ENCODE measurements at places on chromosomes 1 and 21.

GRCh38 chr1:27026621-27027574 lies 14.2 kb upstream of the TENT5B start:
- DNase-seq = no peak

- no peak for DNase-seq
Observed at GRCh38 chr1:245166471-245166885, 11.7 kb downstream of the KIF26B start.

GRCh38 chr1:172699695-172700227 lies 40.9 kb downstream of the FASLG start:
- DNase-seq = no peak

DNA sequence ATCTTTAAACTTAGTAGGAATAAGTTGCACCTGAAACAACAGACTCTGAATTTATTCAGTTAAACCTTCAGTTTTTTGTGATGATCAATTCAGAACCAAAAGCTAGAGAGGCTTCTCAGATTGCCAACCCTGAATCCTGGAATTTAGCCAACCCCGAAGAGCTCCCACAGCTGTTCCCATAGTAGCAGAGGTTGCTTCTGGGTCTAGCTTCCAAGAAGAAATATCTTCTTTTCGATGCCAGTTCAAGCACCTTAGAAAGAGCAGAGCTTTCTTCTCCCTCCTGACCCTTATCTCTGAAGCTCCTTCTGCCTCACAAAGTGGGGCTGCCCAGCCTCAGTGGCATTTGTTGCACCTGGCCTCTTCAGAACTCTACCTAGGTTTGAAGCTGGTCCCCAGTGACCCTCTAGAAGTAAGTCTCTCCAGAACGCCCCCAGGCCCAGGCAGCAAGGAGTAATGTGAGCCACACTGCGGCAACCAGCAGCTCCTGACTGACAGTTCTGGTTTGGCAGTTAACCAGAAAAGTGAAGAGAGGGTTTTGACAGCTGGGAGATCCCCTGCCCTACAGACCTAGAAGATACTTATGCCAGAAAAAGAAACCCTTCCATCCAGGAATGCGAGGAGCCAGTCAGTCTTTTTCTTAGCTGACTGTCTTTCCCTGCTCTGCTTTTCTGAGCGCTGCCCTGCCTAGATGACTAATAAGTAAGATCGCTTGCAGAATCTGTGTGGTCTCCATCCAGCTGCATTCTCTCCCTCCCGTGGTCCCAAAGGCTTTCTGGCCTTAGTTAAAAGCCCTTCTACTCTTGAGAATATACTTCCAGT lies 165.9 kb downstream of the ADGRL4 start:
- DNase-seq = no peak

DNA sequence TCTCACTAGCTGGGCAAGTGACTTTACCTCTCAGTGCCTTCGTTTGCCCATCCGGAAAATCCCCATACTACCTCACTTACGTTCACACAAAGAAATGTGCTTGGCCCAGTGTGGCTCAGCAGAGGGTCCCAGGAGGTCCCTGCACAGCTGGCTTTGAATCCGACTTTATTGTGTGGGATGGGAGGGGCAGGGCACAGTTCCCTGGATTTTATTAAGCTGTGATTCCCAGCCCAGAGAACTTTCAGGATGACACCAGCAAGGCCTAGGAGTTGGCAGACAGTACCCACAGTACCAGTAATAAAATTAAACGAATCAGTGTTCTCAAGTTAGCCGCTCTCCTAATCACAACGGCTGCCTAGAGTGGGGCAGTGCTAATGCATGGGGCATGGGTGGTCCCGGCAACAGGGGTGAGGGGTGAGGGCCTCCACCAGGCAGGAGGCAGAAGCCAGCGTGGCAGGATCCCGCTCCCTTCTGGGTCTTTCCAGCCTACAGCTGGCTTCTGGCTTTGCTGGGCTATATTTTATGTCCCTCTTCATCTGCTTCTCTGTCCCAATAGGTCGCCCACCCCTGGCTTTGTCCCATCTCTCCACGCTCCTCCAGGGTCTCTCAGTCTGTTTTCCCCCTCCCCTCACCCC lies 74.9 kb downstream of the VWA5B1 start:
- no peak for DNase-seq

DNA sequence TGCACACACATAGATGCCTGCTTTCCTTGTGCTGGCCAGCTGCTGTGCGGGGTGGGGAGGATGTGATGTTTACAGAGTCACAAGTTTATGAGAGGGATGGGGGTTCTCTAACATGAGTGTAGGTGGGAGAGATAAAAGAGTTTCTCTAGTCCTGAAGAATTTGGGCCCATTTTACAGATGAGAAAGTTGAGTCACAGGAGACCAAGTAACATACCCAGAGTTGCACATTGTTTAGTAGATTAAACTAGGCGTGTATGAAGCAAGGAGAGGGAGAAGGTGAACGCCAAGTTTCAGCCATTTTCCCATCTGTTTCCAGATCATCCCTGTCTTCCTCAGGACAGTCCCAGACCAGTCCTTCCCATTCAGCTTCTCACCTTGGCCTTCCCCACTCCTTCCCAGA lies 126.7 kb downstream of the EPHB2 start:
- DNase-seq = no peak

GRCh38 chr1:215005078-215005477 lies 77.5 kb upstream of the KCNK2 start:
- DNase-seq = no peak

DNA sequence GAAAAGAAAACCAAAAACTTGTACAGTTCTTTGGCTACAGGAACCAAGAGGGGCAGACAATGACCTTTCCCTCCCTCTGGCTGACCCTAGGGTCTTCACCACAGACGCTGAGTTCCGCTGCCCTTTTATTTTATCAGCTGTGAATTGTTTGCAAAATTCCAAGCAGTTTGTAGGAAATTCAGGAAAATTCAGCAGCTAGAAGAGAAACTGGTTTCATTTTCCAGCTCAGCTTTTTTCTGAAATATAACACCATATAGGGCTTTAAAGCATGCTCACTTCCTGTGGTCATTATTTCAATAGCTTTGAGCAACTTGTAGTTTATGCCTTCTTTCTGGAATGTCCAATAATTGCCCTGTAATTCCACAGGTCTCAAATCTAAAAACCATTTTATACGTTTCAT lies 5.5 kb upstream of the PIK3R3 start:
- no peak for DNase-seq

DNA sequence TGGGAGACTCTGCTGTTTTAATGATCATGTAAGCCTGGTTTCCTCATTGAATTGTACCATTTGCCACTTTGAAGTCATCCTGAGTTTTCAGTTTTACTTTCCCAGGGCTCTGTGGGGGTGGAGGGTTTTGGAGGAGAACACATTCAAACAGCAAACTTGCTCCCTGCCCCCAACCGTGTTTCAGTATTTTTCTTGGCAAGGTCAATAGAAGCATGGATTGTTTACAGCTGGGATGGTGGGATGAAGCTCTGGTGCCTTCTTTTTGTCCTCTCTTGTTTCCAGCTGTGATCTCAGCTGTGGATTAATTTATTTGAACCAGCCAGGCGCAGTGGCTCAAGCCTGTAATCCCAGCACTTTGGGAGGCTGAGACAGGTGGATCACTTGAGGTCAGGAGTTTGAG lies 54.3 kb upstream of the SERBP1 start:
- peak; percentile 43 for DNase-seq

GRCh38 chr1:175145899-175146528 lies 46.6 kb downstream of the KIAA0040 start:
- DNase-seq = no peak

DNA sequence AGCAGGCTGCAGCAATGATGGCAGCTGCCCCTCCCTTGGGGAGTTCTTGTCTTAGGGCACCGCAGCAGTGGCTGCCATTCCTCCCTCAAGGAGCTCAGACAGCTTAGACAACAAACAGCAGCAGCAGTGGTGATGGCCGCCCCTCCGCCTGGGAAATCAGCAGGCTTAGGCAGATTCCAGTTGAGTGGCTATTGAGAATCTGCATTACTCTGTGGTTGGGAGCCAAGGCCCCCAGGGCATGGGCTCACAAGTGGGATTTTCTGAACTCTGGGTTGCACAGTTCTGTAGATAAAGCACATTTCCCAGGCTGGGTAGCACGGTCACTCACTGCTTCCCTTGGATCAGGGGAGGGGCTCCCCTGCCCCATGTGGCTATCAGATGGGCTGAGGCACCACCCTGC lies 1280.7 kb upstream of the TMPRSS15 start:
- DNase-seq = no peak

- DNase-seq = no peak
Observed at GRCh38 chr1:42777852-42778251, 6.9 kb upstream of the TMEM269 start.

GRCh38 chr21:21084179-21084578 lies 86.0 kb downstream of the NCAM2 start:
- DNase-seq = no peak

GRCh38 chr1:1973716-1974642 lies 29.6 kb downstream of the CFAP74 start:
- no peak for DNase-seq

DNA sequence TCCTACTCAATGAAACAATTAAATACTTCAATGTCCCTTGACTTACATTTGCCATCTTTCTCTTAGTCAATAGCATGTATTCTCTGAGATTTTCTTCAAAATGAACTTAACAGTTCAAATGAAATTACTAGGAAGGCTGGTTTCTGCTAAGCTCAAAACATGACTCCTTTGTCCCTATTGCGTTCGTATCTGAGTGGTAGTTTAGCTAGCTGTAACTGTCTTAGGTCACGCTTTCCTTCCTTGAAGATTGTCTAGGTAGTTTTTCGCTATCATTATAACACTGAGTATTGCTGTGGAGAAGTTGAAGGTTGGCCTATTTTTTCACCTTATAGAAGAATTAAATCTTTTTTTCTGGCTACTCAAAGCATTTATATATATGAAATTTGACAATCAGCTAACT lies 1535.2 kb downstream of the PLA2G4A start:
- no peak for DNase-seq

GRCh38 chr1:160342526-160342925 lies 524 bp downstream of the COPA start:
- no peak for DNase-seq

DNA sequence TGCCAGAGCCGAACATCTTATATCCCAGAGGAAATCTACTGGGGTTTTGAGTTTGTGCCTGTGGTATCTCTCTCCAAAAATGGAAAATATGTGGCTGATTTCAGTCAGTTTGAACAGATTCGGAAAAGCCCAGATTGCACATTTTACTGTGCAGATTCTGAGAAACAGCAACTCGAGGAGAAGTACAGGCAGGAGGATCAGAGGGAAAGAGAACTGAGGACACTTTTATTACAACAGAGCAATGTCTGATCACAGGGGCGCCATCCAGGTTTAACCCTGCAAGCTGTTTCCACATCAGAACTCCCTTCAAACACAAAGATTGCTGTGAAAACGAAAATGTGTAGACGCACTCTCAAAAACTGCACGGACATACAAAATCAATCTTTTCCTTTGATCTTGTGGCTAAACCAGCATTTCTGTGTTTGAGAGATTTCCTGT lies 43.4 kb downstream of the KCNJ15 start:
- no peak for DNase-seq

DNA sequence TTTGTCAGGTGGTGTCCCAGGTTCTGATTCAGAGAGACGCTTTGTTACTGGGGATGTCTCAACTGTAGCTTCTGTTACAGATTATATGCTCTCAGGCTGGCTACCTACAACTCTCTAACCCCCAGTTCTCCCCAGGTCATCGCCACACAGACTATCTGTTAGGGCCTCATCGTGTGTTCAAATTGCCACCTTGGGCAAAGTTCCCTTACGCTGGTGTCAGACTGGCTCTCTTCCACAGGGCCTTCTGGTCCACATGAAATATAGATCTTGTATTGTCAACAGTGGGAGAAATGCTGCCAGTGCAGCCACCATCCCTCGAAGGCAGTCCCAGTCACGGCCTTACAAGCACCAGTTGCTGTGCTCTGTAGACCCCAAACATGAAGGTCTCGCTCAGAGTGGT lies 15.3 kb downstream of the FMO4 start:
- no peak for DNase-seq

DNA sequence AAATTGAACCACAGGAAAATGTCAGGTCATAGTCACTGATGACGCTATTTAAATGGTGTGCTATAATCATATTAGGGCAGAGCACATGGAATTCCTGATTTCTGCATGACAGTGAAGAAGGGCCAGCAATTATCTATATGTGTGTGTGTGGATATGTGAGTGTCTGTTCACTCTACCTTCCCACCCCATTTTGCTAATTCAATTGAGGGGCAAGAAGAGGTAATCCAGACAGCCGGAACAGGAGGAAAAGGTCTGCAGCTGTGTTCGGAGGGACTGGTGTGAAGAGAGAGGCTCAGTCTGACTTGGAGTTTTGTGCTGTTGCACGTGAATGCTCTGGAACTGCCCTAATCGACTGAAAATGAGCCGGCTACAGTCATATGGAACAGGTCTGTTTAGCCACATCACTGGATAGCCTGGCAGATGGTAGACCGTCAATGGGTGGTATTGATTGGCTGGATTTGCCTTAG lies 5.1 kb upstream of the ELAVL4 start:
- DNase-seq = no peak

- DNase-seq = no peak
Observed at GRCh38 chr1:162541619-162542141, 19.8 kb upstream of the UAP1 start.

GRCh38 chr1:169052727-169053126 lies 53.8 kb upstream of the ATP1B1 start:
- DNase-seq = no peak

DNA sequence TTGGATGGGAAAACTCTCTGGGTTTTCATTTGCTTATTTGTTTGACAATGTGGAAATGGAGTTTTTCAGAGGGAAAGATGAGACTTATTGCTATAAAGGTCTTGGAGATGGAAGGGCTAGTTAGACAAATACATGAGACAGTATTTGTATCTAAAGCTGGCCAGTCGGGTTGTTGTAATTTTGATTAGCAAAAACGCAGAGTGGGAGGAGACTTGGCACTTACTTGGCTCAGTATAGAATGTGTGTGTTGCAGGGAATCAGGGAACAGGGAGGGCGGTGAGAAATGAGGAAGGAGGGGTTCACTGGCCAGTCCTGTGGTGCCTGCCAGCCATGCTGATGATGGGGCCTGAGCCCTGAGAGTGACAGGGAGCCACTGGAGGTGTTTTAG lies 6.0 kb upstream of the FOXE3 start:
- no peak for DNase-seq

GRCh38 chr1:224251741-224252146 lies 68.7 kb downstream of the DEGS1 start:
- no peak for DNase-seq

- no peak for DNase-seq
Observed at GRCh38 chr1:41878495-41878894, 40.2 kb downstream of the HIVEP3 start.

DNA sequence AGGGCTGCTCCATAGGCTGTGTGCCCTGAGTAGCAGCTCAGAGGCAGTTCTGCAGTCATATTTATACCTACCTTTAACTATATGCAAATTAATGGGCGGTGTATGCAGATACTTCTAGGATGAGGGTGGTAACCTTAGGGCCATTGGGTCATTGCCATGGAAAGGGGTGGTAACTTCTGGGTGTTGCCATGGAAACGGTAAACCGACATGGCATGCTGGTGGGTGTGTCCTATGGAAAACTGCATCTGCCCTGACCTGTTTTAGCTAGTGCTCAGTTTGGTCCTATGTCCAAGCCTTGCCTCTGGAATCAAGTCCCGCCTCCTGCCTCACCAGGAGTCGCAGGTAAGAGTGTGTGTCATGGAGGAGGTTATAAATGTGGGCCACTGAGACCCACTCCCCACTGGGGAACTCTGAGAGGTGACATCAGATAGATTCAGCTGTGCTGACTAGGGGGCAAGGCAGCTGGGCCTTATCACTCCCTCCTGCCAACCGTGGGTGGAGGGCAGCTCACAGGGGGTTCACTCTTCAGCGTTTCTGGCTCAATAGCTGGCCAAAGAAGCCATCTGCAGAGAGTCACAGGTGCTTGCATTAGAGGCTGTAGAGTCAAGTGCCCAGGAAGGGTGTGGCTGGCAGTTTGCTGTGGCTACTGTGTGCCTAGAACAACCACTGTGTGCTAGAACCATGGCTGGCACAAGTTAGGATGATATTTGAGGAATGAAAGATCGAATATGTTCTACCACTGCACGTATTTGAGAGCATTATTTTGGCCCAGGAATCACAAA lies 19.0 kb downstream of the BACE2 start:
- DNase-seq = no peak

Measured in right renal pelvis (tissue), 4 donors.